ENCODE measurements at places on chromosomes 5 and 9.

DNA sequence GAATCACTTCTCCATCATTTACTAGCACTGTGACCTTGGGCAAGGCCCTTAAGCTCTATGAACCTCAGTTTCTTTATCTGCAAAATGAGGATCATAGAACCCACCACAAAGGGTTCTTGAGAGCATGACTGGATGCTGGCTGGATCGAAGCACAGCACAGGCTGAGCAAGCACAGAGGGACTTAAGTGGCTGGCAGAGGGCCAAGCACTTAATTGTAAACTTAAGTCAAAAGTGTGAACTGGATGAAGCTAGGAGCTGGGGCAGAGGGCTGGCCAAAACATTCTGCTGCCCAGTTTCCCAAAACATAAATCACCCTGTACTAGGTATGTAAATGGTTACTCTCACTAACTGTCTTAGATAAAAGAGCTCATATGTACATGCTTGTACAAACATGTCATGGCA is 112.3 kb upstream of the WWC1 start:
- no peak for DNase-seq

DNA sequence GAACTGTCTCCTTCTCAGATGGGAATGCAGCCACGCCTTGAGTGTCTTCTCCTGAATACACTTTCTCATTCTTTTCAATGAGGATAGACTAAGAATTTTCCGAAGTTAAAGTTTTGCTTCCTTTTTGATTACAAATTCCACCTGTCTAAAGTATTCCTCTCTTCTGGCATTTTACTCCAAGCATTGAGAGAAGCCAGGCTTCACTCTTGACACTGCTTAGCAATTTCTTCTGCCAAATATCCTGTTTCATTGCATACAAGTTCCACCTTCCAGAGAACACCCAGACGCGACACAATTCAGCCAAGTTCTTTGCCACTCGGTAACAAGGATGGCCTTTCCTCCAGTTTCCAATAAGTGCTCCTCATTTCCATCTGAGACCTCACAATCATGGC is 35.6 kb upstream of the COL5A1 start:
- DNase-seq: no peak

GRCh38 chr5:162107591-162107990 is 40.0 kb downstream of the GABRG2 start:
- no peak for DNase-seq

- no peak for DNase-seq
Observed at GRCh38 chr9:87586731-87587355, 89.2 kb downstream of the DAPK1 start.

DNA sequence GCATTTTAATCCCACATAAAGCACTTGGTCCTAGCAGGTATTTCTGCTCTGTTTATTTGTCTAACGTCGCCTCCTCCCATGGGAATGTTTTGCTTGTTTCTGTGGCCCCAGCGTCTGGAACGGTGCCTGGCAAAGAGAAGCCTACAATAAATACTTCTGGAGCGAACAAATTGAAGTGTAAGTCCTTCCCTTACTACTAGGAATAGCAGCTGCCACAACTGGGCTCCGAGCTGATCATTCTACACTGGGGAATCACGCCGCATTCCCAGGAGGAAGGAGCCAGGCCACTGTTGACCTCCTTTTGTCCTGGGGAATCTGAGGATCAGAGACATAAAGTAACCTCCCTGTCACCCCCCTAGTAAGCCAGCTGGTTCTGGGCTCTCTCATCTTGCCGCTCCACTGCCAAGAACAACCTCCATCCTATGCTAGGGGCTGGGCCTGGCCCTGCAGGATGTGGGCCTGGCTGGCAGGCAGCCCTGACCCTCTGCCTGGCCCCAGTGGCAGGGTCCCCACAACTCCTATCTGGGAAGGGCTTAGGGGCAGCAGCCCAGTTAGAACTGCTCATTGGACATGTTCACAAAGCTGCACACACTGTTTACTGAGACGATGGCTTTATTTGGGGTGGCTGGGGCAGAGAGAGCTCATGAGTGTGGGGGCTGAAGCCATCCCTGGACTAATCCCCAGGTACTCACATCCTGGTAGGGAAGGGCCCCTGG is 82.8 kb downstream of the GTF3C4 start:
- DNase-seq: no peak

DNA sequence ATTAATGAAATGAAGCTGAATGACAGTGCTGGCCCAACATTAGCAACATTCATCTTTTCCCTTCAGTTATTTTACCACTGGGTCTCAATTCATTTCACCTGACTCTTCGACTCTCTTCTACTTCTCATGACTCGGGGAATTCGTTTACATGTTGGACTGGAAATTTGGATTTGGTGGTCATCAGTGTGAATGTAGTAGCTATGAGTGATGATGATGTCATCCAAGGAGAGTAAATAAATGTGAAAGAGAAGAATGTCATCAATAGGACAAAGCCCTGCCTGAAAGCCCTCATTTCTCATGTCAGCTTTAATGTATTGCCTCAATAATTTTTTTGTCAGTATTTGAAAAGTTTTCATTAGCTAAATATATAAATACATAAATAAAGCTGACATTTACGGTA is 21.9 kb upstream of the CFAP95 start:
- no peak for DNase-seq

DNA sequence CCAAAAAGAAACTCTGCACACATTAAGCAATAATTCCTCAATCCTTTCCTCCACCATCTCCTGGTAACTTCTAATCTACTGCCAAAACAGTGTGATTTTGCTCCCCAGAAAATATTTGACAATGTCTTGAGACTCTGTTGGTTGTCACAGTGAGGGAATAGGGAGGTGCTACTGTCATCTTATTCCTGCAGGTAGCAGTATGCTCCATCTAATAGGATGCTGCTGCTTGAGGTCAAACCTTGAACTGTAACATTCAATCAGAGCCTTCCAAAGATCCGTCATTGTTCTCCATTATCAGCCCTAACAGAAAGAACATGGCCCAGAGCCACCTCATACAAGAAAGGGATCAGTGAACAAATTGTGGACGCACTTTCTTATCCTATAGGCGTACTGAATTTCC is 514.7 kb upstream of the GRIN3A start:
- DNase-seq: no peak

GRCh38 chr9:129916707-129917106 is 81.4 kb downstream of the USP20 start:
- no peak for DNase-seq

- DNase-seq: no peak
Observed at GRCh38 chr5:171543148-171543815, 123.8 kb downstream of the FGF18 start.

DNA sequence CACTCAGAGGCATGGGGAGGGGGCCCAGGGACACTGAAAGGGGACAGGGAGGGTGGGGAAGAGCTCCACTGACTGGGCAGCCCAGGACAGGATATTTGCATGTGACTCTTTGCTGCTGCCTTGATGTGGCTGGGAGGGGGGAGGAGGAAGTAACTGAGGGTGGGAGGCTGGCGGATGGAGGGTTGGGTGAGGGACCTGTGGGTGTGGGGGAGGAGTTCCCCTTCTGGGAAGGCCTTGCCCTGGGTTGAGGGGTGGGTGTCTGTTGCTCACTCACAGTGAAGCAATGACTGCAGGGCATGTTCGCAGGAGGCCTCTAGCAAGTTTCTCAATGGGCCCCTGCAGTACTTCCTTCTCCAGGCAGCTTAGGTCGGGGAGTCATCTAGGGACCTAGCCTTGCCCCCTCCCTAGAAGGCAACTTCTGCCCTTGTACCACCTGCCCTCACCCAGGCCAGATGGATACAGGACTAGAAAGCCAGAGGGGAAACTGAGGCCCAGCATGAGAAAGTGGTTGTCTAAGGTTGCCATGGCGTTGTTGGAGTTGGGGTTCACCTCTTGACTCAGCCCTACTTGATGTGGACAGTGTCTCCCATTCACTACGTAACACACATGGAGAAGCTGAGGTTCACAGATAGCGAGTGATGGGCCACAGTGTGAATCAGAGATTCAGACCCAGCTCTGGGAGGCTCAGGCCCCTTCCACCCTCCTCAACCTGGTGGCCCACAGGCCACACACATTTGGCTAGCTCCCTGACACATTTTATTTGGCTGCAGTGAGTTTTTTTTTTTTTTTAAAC is 3.0 kb downstream of the GRK6 start:
- peak; percentile 54 for DNase-seq

DNA sequence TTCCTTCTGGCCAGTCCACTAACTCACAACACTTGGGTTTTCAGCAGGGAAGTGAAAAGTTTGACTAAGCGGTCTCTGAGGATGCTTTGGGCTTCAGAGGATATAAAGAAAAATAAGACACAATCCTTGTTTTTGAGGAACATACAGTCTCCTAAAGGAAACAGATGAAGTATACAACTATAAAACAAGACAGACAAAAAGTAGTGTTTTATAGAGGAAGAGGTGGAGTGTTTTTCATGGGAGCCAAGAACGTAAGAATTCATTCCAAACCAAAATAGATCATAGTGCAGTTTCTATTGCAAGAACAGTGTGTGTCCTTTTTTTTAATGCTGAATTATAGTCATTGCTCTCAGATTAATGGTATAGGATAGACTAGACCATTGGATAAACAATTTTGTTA is 586.9 kb upstream of the BRINP1 start:
- no peak for DNase-seq

GRCh38 chr9:119453980-119454379 is 84.7 kb upstream of the BRINP1 start:
- DNase-seq: no peak

DNA sequence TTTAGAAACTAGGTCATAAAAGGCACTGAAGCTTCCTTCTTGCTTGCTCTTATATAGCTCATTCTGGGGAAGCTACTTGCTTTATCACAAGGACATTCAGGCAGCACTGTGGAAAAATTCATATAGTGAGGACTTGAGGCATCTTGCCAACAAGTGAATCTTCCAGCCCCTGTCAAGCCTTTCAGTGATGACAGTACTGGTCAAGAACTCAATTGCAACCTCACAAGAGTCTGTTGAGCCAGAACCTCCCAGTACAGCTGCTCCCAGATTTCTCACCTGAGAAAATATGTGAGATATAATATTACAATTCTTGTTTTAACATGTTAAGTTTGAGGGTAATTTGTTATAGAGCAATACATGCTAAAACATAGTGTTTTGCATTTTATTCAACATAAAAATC is 2011.0 kb upstream of the NUDT12 start:
- no peak for DNase-seq

GRCh38 chr9:136626066-136626725 is 36.5 kb upstream of the EGFL7 start:
- no peak for DNase-seq

DNA sequence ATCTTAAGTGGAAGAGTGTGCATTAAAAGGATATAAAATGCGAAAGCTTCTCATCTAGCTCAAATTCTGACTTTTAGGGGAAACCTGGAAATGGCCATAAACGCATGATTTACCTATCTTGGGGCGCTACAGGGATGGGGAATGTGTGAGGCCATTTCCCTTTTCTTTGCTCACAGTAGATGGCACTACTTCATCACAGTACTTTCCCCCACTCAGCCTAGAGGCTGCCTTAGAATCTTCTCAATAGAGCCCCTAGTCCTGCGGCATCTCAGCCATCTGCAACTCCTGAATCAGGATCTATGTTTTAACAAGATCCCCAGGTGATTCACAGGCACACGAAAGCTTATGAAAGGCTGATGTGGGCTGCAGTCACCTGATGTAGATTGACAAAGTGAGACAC is 110.8 kb downstream of the LHFPL2 start:
- DNase-seq: no peak

DNA sequence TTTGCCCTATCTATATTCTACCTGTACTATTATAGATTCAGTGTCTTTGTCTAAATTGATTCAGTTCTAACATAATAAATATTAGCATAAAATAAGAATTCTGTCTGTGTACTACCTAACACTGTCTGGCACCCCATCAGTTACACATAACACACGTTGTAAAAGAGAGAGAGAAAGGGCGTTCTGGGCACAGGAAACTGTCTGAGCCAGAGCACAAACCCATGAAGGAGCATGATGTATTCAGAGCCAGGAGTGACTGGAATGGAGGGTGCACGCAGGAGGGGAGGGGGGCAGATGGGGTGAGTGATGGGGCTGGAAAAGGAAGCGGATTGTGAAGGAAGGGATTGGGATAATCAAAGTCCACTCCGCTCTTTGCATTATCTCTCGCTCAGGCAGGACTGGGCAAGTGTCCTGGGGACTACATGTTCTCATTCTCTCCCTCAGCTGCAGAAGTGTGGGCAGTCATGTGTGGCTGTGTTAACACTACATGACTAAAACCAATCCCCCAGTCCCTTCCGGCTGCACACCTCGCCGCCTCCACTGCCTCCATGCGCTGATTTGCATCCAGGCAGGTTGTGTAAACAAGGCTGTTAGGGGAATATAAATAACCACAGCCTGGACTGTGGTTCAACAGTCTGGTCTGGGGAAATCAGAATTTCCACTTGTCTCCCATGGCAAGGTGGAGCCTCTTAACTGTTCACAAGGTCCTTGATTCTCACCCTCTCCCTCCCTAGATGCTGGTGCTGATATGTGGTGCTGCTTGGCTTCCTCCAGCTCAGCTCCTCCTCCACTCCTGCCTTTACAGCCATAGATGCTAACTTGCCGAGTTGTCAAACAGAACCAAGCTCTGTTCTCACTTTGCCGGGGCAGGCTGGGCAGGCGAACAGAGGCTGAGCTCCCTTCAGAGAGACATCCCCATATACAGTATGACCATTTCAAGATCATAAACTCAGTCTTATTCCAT is 367.5 kb upstream of the BRINP1 start:
- DNase-seq: no peak

GRCh38 chr9:6611865-6612264 is 33.7 kb downstream of the GLDC start:
- DNase-seq: no peak

DNA sequence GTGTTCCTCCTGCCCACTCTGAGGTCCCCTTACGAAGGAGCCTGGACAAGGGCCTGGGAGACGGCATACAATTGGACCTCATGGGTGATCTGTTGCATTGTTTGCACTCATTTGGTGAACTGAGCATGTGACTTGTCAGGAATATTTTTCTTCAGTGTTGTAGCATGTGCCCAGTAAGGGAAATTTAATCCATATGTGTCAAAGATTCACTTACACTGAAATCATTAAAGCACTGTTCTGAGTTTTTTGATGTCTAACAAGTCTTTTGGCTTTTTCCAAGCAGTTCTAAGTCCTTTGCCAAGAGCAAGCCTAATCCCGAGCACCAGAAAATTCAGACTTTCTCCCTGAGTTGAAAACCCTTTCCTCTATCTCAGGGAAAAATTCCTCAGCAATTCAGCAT is 61.6 kb upstream of the RPS23 start:
- no peak for DNase-seq

DNA sequence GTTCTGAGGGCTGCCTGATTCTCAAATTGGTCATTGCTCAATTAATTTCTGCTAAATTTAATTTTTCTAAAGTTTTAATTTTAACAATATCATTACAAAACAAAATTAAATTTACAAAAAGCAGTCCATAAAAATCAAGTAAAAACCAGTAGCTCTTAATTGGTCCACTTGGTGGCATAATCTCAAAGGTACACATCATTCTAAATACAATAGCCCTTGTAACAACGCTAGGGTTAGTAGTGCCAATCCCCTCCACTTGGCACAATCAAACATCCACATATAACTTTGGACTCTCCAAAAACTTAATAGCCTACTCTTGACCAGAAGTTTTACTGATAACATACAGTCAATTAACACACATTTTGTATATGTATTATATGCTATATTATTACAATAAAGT is 1.9 kb upstream of the NDUFB6 start:
- DNase-seq: no peak

GRCh38 chr9:71885467-71885866 is 25.5 kb downstream of the ABHD17B start:
- no peak for DNase-seq

- DNase-seq: no peak
Observed at GRCh38 chr5:112142769-112143270, 276.3 kb downstream of the EPB41L4A start.

GRCh38 chr9:131891598-131891997 is 151.7 kb upstream of the RAPGEF1 start:
- DNase-seq: no peak

- no peak for DNase-seq
Observed at GRCh38 chr5:137630216-137630971, 105.5 kb downstream of the KLHL3 start.

Measured in psoas muscle (tissue), 8 donors.